ENCODE measurements at places on chromosomes 2 and 18. TPM values are rescaled to one million over a fixed set of nuclear protein-coding genes. Genes with fewer than 3 reads are reported as not detected.

GRHL1 gene
- total RNA-seq, result 0.79 TPM

ZNF521 gene
- total RNA-seq, result not detected

COL4A4 gene
- total RNA-seq, result not detected

DNA sequence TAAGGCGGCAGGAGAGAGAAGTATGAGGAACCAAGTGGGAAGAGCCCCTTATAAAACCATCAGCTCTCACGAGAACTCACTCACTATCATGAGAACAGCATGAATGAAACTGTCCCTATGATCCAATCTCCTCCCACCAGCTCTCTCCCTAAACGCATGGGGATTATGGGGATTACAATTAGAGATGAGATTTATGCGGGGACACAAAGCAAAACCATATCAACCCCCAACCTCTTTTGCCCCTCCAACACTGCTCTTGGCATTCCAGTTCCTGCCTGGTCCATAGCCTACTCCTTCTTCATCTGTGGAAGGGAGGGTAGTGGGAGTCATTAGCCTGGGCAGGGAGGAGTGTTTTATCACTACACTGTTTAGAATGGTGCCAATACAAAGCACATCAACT, 1.4 kb upstream of the EHD3 start:
- peaks cover 2% of the 10 kb centered on the region for H3K27me3 ChIP-seq
- H3K36me3 ChIP-seq, result no peaks in the 10 kb centered on the region
- peaks cover 14% of the 10 kb centered on the region for H3K4me1 ChIP-seq
- no peak overlapping the region for H3K27ac ChIP-seq
- H3K4me3 ChIP-seq, result no peak overlapping the region
- DNase-seq, result no peak

GRCh38 chr18:28729321-28729720, 552.4 kb upstream of the CDH2 start:
- H3K27ac ChIP-seq, result no peak overlapping the region
- no peak for DNase-seq
- no peaks in the 10 kb centered on the region for H3K36me3 ChIP-seq
- H3K4me3 ChIP-seq, result no peak overlapping the region
- H3K27me3 ChIP-seq, result no peaks in the 10 kb centered on the region
- no peaks in the 10 kb centered on the region for H3K4me1 ChIP-seq

DNA sequence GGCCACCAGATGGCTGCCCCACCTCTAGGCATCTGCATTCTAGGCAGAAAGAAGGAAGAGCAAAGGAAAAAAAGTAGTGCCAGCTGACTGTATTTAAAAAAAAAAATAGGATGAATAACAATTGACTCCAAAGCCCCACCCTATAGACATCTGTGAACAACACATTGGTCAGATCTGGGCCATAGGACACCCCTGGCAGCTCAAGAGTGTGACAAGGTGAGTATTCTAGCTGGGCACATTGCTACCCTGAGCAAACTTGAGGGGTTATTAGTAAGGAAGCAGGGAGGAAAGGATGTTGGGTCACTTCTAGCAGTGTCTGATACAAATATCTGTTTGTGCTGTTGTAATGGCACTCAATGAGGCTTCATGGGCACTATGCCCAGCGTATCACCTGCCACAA, 58.6 kb upstream of the NPAS2 start:
- H3K4me1 ChIP-seq, result no peaks in the 10 kb centered on the region
- no peaks in the 10 kb centered on the region for H3K36me3 ChIP-seq
- DNase-seq, result no peak
- no peaks in the 10 kb centered on the region for H3K27me3 ChIP-seq

- peak overlapping the region; percentile 56 for H3K4me3 ChIP-seq
- H3K36me3 ChIP-seq, result no peaks in the 10 kb centered on the region
- peaks cover 2% of the 10 kb centered on the region for H3K4me1 ChIP-seq
These were observed 336 bp downstream of the THNSL2 start for GRCh38 chr2:88170472-88170892.

- H3K4me1 ChIP-seq, result peaks cover 11% of the 10 kb centered on the region
- H3K36me3 ChIP-seq, result no peaks in the 10 kb centered on the region
- DNase-seq, result peak; percentile 53
- no peak overlapping the region for H3K4me3 ChIP-seq
- peaks cover 8% of the 10 kb centered on the region for H3K27me3 ChIP-seq
These were observed 23.4 kb upstream of the SNED1 start for GRCh38 chr2:240974771-240975572.

DNA sequence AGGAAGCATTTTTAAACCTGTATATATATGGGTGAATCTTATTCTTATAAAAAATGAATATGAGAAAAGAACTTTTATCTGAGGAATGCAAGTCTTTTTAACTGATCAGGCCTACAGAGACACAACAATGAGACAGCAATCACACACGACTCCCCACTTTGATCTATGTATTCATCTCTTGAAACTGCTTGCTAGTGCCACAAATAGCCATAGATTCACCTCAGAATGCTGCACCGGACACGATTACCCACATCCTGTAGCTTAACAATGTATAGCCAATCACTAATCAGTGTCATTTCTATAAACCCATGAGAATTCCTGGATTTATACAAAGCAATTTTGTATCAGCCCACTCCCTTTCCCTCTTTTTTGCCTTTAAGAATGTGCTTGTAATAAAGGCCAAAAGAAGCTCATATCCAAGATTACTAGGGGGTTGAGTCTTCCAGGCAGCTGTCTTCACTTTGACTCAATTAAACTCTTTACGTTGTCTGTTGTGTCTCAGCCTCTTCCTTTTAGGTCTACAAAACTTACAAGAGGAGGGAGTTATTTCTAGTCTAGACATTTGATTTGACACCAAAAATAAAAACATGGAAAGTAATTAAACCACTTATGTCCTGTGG, 94.9 kb downstream of the MBD2 start:
- H3K27ac ChIP-seq, result no peak overlapping the region
- peak; percentile 12 for DNase-seq
- no peaks in the 10 kb centered on the region for H3K36me3 ChIP-seq
- H3K27me3 ChIP-seq, result no peaks in the 10 kb centered on the region
- H3K4me1 ChIP-seq, result peaks cover 5% of the 10 kb centered on the region

- peak; percentile 70 for DNase-seq
- peaks cover 25% of the 10 kb centered on the region for H3K4me1 ChIP-seq
- H3K27ac ChIP-seq, result peak overlapping the region; percentile 88
- no peak overlapping the region for H3K4me3 ChIP-seq
- H3K36me3 ChIP-seq, result no peaks in the 10 kb centered on the region
- H3K27me3 ChIP-seq, result peaks cover 2% of the 10 kb centered on the region
These were observed 22.2 kb upstream of the IL1RN start for GRCh38 chr2:113105047-113105785.

DNA sequence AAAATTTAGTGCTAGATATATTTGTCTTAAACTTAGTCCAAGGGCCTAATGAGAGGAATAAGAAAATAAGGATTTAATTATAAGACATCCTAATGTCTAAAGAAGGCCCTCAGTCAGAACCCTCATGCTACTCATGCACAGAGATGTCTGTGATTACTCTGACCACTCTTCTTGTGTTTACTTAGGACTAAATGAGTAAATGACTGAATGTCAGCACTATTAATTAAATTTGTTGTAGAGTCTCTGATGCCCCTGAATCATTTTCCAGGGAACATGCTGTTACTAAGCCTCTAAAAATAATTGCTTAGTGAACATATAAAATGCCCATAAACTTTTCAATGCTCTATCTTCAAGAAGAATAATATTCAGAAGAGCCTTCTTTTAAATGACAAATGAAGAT, 32.4 kb downstream of the GULP1 start:
- no peak for DNase-seq
- no peaks in the 10 kb centered on the region for H3K27me3 ChIP-seq
- H3K4me3 ChIP-seq, result no peak overlapping the region
- H3K4me1 ChIP-seq, result no peaks in the 10 kb centered on the region

DNA sequence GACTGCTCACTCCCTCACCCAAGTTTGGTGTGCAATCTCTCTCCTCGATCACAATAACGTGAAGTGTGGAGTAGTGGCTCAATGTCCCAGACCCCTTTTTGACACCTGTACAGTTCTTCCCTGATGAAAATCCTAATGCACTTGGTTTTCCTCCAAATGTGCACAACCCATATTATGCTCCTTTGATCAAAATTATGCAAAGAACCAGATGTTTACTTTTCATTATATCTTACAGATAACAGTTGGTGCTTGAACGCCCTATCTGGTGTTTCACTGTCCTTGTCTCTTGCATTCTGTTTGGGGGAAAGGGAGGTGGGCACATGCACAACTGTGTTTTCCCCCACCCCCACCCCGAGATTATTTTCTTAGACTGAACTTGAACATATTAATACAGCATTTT, 85.0 kb upstream of the CREB1 start:
- no peaks in the 10 kb centered on the region for H3K4me1 ChIP-seq
- H3K4me3 ChIP-seq, result no peak overlapping the region
- no peaks in the 10 kb centered on the region for H3K27me3 ChIP-seq
- no peak overlapping the region for H3K27ac ChIP-seq
- no peak for DNase-seq

GRCh38 chr2:190036071-190036470, 26.5 kb downstream of the MSTN start:
- no peak for DNase-seq
- no peaks in the 10 kb centered on the region for H3K36me3 ChIP-seq
- H3K4me1 ChIP-seq, result no peaks in the 10 kb centered on the region
- no peaks in the 10 kb centered on the region for H3K27me3 ChIP-seq
- no peak overlapping the region for H3K27ac ChIP-seq

DNA sequence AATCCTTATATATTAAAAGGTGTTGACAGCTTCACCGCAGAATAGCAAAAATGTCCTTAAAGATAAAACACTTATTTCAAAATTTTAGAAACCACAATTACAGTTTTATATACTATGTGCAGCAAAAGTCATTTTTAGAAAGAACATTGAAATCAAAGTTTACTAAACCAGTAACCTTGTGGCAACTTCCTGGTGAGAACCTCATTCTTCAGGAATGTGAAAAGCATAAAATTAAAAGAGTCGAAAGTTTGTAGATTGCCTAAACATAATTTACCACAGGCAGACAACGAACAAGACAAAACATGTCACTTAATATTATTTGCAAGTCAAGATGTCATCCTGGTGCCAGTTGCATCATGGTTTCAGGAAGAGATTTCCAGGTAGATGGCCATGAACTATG, 108.3 kb upstream of the NRP2 start:
- H3K4me1 ChIP-seq, result no peaks in the 10 kb centered on the region
- peaks cover 2% of the 10 kb centered on the region for H3K36me3 ChIP-seq
- no peak overlapping the region for H3K4me3 ChIP-seq
- H3K27me3 ChIP-seq, result no peaks in the 10 kb centered on the region

DNA sequence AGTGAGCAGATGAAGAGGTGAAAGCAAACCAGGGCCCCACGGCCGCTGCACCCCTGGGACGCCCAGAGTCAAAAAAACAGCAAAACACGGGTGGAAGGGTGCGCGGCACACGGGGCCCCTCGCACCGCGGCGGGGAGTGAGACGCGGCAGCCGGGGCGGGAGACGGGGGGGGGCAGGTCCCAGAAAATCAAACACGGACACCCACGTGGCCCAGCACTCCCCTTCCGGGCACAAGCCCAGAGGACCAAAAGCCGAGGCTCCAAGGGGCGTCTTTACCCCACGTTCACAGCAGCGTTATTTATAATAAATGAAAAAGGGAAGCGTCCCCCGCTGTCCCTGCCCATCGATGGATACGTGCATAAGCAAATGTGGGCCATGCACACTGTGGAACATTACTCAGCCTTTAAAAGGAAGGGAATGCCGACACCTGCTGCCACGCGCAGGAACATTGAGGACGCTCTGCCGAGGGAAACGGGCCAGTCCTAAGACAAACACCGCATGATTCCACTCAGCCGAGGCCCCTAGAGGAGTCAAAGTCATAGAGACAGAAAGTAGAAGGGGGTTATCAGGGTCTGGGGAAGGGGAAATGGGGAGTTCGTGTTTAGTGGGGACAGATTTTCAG, 677 bp upstream of the COPS9 start:
- peak; percentile 23 for DNase-seq
- no peaks in the 10 kb centered on the region for H3K27me3 ChIP-seq
- peak overlapping the region; percentile 90 for H3K4me3 ChIP-seq
- peaks cover 25% of the 10 kb centered on the region for H3K4me1 ChIP-seq

- no peak overlapping the region for H3K4me3 ChIP-seq
- DNase-seq, result no peak
- peaks cover 3% of the 10 kb centered on the region for H3K36me3 ChIP-seq
- no peak overlapping the region for H3K27ac ChIP-seq
- no peaks in the 10 kb centered on the region for H3K4me1 ChIP-seq
These were observed 129.7 kb upstream of the PARD3B start for GRCh38 chr2:204415406-204416181.

DNA sequence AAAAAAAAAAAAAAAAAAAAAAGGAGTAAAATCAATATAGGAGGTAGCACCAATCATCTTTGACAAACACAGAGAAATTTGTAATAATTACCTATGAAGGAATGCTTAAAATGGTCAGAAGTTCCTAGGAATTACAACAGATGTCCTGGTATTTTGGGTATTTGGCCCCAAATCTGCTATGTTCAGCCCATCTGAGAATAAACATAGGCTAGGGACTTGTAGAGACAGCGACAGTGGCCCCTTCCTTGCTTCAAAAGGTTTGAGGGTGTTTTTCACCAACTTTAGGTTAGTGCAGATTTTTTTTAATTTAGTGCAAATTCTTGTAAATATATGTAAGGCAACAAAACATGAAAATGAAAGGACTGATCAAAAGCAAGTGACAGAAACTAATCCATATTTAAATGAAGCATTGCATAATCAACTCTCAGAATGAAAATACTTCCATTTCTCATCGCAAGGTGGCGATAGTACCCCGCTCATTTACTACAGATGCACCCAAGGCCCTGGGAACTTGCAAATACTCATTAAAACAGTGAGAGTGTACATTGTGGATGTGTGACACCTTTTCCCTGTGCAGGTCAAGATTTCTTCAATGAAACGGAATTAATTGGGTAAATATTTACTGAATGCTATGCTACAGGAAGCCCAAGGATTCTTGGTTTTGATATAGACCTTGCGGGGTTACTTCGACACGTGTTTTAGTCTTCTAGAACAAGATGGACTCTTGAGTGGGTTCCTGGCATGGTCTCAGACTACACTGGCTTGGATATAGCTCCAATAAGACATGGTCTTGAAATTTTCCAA, 44.6 kb downstream of the FAM124B start:
- no peaks in the 10 kb centered on the region for H3K4me1 ChIP-seq
- H3K27ac ChIP-seq, result no peak overlapping the region
- no peak overlapping the region for H3K4me3 ChIP-seq
- H3K27me3 ChIP-seq, result no peaks in the 10 kb centered on the region
- no peaks in the 10 kb centered on the region for H3K36me3 ChIP-seq

DNA sequence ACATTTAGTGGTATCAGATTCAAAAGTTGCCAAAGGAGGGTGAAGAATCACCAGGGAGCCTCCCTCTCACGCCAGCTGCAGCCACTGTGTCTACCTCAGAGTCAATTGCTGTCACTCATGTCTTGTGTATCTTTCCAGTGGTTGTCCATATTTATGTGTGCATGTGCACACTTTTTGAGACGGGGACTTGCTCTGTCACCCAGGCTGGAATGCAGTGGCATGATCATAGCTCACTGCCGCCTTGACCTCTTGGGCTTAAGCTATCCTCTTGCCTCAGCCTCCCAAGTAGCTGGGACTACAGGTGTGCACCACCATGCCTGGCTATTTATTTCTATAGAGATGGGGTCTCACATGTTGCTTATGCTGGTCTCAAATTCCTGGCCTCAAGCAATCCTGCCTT, 4.0 kb downstream of the MOCOS start:
- peaks cover 19% of the 10 kb centered on the region for H3K27me3 ChIP-seq
- no peak overlapping the region for H3K27ac ChIP-seq
- H3K36me3 ChIP-seq, result no peaks in the 10 kb centered on the region
- no peak overlapping the region for H3K4me3 ChIP-seq
- H3K4me1 ChIP-seq, result peaks cover 3% of the 10 kb centered on the region

Data from activated naive CD4-positive, alpha-beta T cell treated with anti-CD3 and anti-CD28 coated beads for 36 hours (primary cell).